DMS79 (cell line): ENCODE measurements at places on chromosomes 1 and 21.

DNA sequence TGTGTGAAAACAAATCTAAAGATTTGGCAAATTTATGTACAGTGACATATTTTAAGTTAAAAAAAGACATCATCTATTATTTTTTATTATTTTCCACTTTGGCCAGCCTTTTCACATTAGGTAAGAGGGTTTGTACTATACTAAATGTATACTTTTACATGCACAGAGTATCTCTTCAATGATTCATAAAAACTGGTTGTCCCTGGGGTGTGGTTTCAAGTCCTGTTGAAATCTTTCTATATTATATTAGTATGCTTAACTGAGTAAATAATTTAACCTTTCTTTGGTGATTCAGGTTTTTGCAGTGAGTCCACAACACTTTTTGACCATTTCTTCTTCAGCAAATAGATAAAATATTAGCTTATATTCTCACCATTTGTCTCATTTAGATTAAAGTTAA lies 45.7 kb downstream of the EEIG2 start:
- DNase-seq: no peak

DNA sequence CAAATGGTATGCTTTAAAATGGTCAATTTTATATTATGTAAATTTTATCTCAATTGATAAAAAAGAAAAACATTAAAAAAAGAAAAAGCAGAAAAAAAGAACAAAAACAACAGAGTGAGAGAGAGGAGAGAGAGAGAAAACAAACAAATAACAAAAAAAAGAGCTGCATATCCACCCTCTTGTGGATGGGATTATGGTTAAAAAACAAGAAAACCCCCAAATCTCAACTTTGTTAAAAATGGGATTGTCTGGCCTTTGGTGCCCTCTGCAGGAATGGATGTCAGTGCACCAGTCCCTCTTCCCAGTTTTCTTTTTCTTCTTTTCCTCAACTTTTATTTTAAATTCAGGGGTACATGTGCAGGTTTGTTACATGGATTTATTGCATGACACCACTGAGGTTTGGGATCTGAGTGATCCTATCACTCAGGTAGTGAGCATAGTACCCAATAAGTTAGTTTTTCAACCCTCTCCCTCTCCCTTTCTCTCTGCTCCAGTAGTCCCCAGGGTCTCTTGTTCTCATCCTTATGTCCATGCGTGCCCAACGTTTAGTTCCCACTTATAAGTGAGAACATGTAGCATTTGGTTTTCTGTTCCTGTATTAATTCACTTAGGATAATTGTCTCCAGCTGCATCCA lies 28.1 kb downstream of the RNF187 start:
- no peak for DNase-seq

DNA sequence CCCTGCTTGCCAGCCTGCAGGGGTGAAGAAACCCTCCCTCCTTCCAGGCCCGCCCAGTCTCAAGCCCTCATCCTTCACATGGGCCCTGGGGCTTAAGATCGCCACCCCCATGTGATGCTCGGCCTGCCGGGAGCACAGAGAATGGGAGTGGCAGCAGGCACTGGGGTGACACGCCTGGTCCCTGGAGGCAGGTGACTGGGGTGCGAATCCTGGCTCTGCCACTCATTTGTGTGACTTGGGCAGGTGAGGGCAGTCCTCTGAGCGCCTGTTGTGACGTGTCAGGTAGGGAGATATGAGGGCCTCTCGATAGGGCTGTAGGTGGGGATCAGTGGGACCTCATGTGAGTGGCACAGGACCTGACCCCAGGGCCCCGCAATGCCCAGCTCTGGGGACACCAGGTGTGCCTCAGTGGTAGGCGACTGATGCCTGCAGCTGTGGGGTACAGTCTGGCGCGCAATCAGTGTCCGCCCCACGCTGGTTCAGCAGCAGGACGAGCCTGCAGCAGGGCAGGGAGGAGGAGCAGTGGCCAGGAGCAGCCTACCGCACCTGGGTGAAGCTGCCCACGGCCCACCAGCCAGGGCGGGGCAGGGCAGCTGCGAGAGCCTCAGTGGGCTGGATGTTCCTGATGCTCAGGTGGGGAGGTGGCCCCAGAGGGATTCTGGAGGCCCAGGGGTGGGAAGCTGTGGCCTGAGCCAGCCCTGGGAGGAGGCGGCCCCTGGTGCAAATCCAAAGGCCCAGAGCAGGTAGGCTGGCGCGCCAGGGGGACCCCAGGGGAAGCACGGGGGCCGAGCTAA lies 6.2 kb downstream of the SH2D5 start:
- DNase-seq: no peak

- DNase-seq: no peak
Measured at GRCh38 chr1:107479865-107480350, 339.1 kb downstream of the NTNG1 start.

GRCh38 chr1:111801071-111801850 lies 45.6 kb downstream of the DDX20 start:
- no peak for DNase-seq

DNA sequence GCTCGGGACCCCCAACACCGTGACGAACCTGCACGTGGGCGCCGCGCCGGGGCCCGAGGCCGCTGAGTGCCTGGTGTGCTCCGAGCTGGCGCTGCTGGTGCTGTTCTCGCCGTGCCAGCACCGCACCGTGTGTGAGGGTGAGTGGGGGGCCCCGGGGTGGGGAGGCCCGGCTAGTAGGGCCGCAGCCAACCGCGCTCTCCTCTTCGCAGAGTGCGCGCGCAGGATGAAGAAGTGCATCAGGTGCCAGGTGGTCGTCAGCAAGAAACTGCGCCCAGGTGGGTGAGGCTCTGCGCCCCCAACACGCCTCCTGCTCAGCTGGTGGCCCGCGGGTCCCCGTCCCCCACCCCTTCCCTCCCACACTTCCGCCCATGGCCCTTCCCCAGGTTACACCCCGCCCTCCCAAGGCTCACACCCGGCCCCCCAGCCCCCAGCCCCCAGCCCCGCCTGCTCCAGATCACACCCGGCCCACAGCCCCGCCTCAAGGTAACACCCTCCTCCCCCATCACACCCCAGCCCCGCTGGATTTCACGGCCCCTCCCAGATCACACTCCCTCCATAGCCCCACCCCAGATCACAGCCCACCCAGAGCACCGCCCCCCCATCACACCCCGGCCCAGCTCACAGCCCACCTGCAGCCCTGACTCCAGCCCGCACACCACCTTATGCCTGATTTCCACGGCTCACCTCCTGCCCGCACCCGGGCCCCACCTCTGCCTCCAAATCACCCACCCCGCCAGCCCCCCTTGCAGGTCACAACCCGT lies 2.4 kb upstream of the MMP23B start:
- DNase-seq: no peak

- no peak for DNase-seq
Measured at GRCh38 chr1:211344152-211344618, 17.6 kb downstream of the TRAF5 start.

DNA sequence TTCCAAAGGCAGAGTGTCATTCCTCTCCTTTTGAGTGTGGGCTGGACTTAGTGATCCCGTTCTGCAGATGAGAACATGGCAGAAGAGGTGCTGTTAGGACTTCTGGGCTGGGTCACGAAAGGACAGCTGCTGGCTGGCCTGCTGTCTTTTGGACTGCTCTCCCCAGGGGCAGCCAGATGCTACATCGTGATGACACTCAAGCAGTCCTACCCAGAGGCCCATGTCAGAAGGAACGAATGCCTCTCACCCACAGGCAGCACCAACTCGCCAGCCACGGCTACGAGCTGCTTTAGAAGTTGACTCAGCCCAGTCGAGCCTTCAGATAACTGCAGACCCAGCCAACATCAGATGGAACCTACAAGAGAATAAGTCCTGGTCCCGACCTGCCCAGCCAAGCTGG lies 156.5 kb downstream of the KCNJ6 start:
- no peak for DNase-seq

- DNase-seq: no peak
Measured at GRCh38 chr1:212070720-212071302, 35.3 kb downstream of the DTL start.

- DNase-seq: no peak
Measured at GRCh38 chr21:42664614-42665013, 11.2 kb downstream of the PDE9A start.

DNA sequence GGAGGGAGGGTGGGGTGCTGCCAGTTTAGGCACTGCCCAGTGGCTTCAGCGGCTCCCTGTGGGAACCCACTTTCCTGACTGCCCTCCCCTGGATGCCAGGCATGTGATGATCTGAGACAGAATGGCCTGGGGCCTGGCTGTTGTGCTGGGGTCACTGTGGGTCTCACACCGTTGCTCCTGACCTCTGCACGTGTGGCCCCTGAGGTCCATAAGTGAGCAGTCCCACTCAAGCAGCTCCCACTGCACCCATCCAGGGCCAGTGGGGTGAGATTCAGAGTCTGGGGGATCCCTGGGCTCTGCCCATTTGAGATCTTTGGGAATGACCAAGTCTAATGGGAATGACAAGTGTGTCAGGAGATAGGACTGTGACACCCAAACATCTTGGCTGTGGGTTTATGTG lies 18.0 kb downstream of the PODN start:
- no peak for DNase-seq

GRCh38 chr1:21508580-21509350 lies 458 bp upstream of the ALPL start:
- DNase-seq: no peak

GRCh38 chr21:39093526-39093925 lies 89.7 kb downstream of the PSMG1 start:
- DNase-seq: no peak

- peak; percentile 83 for DNase-seq
Measured at GRCh38 chr1:210822932-210823331, 311.0 kb downstream of the KCNH1 start.

- DNase-seq: no peak
Measured at GRCh38 chr1:153539395-153540093, 1.2 kb downstream of the S100A5 start.

DNA sequence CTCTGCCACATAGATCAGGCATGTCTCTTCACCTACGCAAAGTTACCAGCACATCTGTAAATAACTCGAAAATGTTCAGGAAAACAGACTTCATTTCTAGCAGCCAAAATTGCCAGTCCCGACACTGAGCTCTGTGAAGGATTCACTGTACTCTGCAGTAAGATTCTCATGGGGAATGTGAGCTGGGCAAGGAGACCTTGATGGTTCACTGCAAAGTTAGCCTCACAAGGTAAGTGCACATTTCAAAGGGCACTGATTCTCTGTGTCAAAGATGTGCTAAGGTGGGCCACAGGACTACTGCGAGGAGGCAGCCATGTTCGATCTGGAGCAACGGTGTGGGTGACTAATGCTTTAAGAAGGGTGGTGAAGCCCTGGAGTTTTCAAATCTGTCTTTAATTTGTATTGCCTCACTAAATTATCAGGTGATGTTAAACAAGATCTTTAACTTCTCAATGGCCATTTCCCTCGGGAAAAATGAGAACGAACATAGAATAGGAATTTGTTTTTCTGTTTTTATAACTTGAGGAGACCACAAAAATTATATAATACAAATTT lies 25.2 kb downstream of the STPG1 start:
- DNase-seq: no peak

GRCh38 chr1:200330741-200331428 lies 79.0 kb downstream of the ZNF281 start:
- DNase-seq: no peak

DNA sequence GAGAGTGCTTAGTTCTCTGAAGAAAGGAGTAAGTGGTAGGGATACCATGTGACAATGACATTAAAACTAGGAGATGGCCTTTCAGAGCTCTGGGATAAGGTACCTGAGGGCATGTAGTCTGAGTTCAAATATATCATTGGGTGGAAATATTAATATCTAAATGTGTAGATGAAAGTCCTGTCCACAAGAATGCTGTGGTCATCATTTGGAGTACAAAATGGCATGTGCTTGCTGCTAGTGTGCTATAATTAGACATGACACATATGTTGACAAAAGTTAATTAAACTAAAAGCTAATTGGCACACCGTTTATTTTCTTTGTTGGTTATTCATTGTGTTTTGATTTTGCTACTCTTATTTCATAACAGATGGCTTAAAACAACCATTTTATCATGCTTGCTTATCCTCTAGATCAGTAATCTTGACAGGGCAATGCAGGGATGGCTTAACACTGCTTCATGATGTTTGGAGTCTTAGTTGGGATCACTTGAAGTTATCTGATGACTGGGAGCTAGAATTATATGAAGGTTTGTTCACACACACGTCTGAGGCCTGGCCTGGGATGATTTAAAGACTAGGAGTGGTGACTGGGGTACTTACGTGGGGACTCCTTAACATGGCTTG lies 31.0 kb downstream of the CC2D1B start:
- no peak for DNase-seq

DNA sequence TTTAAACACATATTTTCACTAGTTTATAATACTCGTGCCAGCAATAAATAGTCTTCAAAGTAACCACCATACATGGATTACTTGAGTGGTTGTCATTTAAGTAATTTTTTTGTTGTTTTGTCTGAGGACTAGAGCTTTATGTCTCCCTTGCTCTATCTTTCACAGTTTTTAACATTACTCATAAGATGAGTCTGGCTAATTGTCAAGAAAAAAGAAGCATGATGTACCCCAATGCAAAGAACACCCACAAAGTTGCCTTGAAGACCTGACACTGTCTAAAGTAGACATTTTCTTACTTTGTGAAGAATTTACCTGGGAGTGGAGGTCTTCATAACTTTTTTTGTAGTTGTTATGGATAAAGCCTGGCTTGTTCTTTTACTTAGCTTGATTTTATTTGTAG lies 210.4 kb upstream of the BRINP3 start:
- no peak for DNase-seq

DNA sequence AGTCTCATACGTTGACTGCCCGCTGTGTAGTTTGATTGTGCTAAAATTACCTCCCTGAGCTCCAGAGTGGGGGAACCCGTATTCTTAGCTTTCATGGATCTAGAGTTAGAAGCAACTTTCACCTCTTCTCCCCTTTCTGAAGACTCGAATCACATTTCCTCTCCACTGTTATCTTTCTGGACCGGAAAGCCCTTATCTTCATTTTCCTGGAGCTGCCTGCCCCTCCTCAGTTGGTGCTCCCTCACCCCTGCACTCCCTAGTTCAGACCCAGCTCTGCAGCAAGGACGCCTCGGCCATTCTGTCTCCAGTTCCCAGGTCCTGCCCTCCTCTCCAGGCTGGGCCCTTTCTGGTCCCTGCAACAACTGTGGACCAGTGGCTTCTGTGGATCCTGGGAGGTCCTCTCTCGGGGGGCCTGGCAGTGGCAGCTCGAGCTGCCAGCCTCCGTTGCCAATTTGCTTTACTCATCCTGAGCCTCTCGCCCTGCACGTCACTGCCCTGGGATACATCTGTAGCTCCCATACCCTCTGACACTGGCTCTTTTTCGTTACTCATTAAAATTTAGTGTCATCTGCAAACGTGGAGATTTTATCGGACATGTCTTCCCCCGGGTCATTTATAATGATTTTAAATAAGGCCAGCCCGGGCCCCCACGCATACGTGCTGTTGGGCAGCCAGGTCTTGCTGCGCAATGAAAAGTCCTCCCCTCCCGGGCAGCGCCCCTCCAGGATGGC lies 141.5 kb upstream of the VAMP3 start:
- DNase-seq: no peak
